ENCODE measurements at places on chromosomes 3 and 15.

DNA sequence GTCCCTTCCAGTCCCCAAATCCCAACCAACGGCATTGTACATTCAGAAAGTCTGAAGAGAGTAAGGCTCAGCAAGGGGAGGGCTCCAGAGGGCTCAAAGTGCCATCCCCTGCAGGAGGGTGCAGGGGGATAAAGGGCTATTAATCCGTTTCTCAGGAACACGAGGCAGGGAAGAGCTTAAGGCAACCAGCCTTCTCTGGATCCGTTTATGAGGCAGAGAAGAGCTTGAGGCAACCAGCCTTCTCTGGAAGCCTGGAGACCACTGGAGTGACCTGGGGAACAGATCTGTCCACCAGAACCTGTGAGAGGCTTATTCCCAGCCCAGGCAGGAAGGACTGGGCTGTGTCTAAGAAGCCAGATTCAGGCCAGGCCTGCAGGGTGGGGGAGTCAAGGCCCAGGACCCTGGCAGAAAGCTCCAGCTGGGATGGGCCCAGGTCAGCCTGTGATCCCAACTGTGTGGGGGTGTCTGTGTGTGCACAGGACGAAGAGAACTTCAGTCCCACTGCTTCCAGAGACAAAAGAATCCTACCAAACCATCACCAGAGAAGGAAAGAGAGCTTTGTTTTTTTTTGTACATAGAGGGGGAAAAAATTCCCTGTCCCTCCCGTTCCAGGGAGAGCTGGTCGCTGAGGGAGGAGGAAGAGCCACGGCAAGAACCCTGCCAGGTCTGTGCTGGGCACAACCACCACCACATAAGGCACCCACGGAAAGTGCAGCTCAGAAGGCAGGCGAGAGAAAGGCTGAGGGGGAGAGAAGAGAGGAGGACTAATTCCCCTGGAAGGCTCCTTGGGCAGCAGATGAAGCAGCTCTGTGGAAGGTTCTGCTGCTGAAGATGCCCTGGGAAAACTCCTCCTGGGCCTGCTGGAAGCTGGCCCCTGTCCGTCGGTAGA lies 1.6 kb upstream of the ULK3 start:
- no peak for DNase-seq

- DNase-seq, result no peak
These were observed 51.9 kb upstream of the ADAMTSL3 start for GRCh38 chr15:83602021-83602420.

DNA sequence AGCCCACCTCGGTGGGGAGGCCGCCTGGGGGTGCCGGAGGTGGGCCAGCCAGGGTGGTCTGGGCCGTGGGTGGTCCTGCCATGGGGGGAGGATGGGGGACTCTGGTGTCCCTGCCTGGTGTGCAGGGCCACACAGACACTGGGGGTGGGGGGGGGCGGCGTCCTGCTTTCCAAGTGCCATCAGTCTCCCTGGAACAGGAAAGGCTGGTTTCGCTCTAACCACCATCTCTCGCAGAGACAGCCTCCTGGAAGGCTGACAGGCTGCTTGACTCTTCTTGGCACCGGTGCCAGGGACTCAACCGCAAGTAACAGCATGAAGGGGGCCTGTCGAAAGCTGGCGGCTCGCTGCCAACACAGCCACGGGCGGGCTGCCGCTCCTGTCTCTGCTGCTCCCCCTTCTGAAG lies 40.3 kb downstream of the RGMA start:
- DNase-seq, result no peak

DNA sequence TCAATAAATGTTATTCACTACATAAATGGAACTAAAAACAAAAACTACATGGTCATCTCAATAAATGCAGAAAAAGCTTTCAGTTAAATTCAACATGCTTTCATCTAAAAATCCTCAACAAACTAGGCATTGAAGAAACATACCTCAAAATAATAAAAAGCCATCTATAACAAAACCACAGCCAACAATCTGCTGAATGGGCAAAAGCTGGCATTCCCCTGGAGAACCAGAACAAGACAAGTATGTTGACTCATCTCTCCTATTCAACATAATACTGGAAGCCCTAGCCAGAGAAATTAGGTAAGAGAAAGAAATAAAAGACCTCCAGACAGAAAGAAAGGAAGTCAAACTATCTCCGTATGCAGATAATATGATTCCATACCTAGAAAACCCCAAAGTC lies 759.9 kb downstream of the EPHA3 start:
- DNase-seq, result no peak

- no peak for DNase-seq
These were observed 9.4 kb upstream of the PCSK6 start for GRCh38 chr15:101498717-101499480.

GRCh38 chr3:41450416-41451231 lies 251.3 kb downstream of the CTNNB1 start:
- DNase-seq, result no peak

DNA sequence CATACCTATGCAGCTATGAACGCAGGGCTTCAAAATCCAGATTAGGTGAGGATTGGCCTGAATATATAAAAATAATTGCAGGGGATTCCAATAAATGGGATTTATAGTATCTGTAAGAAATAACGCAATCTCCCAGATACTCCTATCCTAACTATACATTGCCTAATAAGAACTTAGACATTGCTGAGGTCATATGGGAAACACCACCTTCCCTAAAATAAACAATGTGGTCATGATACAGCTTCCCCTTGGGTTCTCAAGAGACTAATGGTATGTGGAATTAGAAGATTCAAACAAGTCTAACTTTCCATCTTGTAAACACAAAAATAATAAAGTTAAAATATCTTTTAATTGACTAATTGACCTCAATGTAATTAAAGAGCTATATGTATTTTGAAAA lies 28.2 kb downstream of the UBE3A start:
- peak; percentile 92 for DNase-seq

DNA sequence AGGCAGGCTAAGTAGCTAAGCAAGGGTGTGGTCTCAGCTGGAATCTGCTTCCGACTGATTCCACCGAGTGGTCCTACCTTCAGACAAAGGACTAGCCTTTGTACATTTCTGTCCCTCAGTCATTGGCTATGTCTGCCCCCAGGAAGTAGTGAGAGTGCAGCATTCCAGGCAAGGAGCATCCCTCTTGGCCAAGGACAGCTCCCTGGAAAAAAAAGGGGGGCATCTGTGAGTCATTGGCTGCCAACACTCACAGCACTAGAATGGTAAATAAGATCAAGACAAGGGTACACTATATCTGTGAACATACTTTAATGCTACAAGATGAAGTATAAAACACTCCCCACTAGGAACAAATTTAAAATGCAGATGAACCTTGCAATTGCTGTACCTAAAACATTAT lies 66.8 kb downstream of the STAC start:
- no peak for DNase-seq

DNA sequence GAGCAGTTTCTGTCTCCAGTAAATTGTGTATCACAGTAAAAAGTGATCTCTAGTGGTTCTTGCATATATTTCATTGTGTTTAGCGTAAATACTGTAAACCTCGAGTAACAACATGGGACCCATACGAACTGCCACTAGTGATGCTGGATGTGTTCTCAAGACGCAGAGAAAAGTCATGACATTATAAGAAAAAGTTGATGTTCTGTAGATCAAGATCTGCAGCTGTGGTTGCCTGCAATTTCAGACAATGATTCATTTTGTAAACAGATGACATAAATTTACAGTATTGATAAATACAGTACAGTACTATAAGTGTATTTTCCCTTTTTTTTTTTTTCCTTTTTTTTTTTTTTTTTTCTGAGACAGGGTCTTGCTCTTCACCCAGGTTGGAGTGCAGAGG lies 100.1 kb downstream of the DPH6 start:
- no peak for DNase-seq

- no peak for DNase-seq
These were observed 106.6 kb upstream of the ALDH1A3 start for GRCh38 chr15:100772892-100773520.

DNA sequence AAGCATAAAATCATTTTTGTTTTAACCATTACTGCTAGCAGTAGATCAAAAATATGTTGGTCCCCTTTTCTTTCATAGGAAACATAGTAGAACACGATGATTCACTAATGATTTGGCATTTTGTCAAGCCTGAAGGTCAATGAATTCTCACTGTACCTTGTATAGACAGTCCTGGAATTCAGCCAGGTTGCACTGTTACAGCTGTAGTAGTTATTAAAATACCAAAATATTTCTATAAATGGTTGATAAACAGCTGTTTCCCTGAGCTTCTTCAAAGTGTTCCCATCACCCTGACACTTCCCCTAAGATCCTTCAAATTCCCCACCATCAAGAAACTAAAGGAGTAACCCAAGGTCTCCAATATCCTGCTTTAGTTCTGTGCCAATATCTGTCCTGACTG lies 200.9 kb downstream of the ATP8B4 start:
- no peak for DNase-seq

DNA sequence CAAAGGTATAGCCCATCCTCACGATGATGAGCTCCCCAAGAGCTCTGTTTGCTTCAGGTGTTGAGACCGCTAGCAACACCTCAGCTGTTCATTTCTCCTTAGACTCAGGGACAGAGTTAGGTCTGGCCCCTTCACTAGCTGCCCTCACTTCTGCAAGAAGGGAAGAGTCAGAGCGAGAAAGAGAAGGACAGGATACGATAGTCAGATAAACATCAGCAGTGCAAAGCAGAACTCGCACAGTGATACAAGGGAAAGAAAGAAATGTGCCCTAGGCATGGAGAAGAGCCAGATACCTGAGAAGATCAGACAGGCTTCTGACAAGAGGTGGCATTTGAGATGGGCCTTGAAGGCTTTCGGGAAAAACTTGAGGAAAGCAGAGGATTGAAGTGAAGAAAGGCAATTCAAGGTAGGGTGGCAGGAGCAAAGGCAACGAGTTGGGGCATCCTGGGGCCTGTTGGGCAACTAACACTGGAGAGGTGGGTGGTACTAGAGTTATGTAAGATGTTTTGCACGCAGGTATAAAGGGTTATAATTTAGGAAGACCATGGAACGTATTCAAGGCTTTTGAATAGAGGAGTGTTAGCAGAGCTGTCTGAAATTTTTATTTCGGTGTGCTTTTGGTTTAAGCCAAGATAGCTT lies 106.0 kb downstream of the PGPEP1L start:
- no peak for DNase-seq

DNA sequence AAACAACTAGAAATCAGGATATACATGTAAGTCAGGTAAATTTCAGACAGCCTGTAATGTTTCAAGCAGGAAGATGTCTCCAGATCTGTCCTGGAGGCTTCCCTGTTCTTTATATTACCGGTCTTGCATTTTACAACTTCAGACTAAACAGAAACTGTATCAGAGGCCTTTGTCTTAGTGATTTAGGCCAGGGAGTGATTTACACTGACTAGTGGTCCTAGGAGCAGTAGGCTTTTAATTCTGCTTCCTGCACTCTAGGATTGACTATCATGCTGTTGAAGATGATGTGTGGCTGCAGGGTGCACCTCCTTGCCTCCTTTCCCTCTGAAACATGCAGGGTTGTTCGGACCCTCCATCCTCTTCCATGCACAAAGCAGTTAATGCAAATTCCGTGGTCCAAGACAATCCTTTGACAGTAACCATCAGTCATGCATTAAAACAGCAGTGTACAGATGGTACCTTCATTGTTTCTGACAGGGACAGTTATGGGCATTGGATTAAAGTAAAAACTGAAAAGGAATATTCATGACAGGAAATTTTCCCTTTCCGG lies 27.6 kb downstream of the CHRNA7 start:
- DNase-seq, result no peak

DNA sequence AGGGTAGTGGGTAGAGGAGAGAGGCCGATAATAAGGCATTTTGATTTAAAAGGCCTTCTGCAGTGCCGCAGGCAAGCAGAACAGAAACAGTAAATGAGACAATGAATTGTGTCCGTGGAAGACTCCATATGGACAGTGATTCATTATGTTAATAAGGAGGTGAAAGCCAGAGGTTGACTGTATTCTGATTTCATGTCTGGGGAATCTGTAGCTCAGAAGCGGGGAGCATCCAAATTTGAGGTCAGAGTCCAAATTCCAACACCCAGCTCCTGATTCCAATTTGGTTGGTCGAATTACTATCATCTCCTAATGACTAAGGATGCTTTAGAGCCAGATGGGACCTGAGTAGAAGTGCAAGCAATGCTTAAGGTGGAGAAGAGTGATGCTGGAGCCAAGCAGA lies 1.0 kb upstream of the TBC1D21 start:
- DNase-seq, result no peak

DNA sequence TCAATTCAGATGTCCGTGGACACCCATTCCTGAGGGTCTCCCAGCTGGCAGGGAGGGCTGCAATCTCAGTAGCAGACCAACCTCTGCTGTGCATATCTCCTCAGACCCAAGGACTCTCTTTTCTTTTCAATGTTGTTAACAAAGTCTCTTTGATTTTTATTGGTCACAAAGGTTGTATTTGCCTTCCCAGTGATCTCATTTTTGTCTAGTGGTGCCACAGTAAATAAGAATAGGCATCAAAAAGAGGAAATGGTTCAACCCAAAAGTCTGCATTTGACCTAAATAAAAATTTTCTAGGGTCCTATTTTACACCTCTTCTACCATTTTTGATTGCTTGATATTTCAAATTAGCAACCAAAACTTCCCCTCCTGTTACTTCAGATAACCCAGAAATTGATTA lies 225.9 kb downstream of the CDIN1 start:
- no peak for DNase-seq

DNA sequence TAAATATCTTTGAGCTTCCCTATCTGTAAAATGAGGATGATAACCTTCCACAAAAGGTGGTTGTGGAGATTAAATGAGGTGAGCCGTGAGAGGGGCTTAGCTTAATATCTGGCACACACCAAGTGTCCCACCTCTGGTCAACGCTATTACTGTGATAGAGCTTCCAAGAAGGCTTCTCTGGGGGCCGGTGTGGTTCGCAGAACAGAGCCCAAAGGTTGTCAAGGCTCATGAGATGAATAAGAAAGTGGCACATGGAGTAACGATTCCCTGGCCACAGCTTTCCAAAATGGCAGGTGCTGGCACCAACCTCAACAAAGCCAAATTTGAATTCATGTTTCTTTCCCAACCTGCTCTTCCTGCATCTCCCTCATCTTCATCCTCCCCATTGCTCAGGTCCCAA lies 10.4 kb downstream of the KY start:
- no peak for DNase-seq

- no peak for DNase-seq
These were observed 15.1 kb upstream of the RAB7A start for GRCh38 chr3:128710816-128711433.

DNA sequence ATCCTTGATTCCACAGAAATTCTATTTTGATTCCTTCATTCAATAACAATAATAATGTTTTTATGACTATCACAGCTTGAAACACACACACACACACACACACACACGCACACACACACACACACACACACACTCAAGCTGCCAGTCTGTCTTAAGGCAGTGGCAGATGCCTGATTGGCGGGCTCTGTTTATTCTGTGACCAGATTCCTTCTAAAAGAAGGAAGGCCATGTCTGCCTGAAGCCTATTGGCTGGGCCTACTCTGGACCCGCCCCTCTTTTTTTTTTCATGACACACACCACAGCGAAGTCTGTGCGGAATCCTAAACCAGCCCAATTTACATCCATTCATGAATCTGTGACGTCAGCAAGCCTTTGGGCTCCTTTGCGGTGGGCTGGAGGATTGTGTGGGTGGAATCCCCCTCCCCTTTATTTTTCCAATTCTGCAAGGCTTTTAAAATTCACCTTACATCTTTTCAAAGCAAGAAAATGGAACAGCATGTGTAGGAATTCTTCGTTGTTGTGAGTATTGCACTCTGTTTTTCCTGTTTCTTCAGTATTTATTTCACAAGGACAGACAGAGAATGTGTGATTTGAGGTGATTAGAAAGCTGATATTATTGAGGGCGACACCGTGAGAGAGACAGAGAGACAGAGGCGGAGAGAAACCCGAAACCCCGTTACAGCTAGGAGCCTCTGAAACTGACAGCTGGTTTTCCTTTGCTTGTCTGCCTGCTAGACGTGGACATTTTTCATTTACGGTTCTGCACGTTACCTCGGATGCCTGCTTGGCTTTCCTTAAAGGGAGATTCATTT lies at the start of gene MAP3K13:
MAP3K13 (plus strand) TSS at position 287 of the 812 bp plus-strand sequence. CDS start 65,446 bp downstream, outside the sequence.
- peak; percentile 89 for DNase-seq

Data from inflammatory macrophage treated with lipopolysaccharide for 4 hours (primary cell).